ENCODE measurements at places on chromosomes 4 and X.

DNA sequence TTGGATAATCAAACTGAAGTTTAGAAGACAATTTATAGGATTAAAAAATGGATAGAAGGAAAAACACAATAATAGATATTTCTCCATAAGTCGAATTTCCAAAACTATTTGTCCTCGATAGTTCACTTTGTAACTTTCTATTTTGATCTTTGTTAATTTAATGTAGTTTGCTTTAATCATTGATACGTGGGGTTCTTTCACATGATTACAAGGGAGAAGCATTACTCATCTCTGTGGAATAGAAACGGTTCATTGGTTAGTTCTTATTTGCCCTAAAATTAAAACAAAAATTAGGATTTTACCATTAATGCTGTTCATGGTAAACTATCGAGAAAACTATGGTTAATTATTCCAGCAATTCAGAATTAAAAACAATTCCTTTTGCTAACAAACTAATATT is 2.1 kb downstream of the TET2 start:
- DNase-seq, result no peak

- DNase-seq, result no peak
Measured at GRCh38 chrX:110420771-110421499, 62.3 kb downstream of the RTL9 start.

DNA sequence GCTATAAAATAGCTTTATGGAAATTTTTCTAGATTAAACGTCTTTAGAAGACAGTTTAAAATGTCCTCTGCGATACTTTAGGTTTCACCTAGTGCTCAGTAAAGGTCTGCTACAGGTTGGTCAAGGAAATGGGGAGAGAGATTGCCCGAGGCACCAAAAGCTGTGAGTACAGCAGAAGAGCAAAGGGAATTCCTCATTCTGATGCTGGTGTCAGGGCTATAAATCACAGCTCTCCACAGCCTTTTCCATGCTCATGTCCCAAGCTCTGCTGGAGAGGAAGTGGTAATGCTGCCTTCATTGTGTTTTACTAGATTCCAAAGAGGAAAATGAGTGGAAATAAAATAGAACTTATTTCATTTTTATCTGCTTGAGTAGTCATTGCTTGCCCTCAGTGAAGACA is 2060.4 kb downstream of the ARAP2 start:
- no peak for DNase-seq

DNA sequence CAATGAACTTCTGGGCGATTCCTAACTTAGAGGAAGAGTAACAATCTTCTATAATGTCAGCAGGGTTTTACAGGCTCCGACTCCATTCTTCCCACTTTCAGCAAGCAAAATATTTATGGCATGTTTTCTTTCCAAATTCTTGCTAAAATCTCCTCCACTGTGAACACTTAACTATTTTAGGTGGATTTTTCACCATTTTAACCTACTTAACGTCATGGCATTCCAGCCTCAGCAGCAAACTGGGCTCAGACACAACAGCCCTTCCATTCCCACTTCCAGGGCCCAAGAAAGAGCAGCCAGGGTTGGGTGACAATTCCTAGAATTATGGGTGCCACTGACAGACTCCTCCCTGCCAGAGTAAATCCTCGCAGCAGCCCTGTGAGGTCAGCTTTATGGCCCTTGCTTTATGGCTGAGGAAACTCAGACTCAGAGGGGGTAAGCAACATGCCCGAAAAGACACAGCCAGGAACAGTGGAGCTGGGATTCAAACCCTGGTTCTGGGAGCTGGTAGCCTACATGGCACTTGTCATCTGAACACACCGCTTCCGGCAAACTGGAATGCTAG is 112.8 kb upstream of the MAP3K15 start:
- no peak for DNase-seq

GRCh38 chrX:77786365-77786680 is 307 bp upstream of the ATRX start:
- no peak for DNase-seq

GRCh38 chrX:96833333-96833732 is 50.4 kb upstream of the RPA4 start:
- no peak for DNase-seq

DNA sequence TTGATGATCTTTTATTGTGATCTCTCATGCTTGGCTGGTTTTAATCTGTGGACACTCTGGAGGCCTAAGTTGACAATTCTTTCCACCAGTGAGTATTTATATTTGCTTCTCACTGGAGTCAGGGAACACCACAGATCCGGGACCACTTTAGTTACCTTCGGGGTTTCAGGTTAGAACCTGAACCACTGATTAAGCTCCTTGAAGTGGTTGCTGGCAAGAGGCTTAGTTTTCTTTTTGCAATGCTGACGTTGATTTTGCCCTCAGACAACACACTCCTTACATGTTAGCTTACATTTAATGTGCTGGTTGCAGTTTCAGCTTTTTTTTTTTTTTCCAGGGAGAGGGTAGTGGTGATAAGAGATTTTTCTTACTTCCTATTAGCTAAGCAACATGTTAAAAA is 10.5 kb upstream of the ZNF330 start:
- DNase-seq, result no peak

DNA sequence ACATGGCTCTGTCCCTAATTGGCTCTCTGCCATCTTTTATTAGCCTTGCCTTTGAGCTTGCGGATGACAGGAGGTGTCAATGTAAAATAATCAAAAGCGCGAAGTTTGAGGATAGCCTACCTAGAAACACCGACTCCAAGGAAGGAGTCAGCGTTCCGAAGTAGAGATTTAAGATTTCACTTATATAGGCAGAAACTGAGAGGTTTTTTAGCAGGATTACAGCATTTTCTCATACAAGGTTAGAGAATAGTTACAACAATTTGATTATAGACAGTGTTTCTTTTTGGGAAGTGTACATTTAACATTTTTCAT is 499 bp upstream of the NFXL1 start:
- no peak for DNase-seq

DNA sequence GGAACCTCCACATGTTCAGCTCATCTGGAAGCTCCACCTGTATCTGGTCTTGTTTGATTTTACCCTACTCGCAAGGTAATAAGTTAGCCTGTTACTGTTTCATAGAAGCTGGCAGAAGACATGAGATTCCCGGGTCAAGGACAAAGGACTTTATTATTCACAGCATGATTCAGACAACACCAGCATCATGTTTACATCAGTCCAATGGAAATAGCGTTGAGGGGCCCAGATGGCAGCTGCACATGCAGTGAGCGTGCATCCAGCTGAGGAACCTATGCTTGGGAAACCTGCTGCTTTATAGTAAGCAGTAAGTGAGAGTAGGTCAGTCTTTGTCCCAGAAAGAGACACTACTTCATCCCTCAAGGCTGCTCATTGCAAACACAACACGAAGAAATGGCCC is 19.8 kb downstream of the TSPAN5 start:
- DNase-seq, result no peak

DNA sequence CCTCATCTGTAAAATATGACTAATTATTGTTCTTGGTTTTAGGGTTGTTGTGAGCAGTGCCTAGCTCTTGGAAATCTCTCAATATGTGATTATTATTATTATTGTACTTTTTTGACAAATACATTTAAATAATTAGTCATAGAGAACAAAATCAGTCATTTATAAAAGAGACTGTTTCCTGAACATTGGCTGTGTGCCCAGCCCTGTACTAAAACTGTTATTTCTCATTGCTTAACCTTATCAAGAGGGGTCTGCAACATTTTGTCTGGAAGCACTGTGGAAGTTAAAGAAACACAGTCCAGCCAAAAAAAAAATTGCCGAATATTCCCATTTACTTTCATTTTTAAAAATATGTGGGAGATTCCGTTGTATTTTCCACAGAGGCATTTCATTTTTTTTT is 989.2 kb upstream of the SLIT2 start:
- DNase-seq, result no peak

DNA sequence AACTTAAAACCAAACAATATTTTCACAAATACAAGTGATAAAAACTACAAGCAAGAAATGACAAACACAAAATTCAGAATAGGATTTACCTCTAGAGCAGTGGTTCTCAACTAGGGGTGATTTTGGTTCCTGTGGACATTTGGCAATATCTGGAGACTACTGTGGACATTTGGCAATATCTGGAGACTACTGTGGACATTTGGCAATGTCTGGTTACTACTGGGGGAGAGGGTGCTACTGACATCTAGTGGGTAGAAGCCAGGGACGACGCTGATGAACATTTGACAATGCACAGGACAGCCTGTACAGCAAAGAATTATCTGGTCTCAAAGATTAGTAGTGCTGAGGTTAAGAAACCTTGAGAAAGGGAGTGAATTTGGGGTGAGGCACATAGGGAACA is 169.8 kb downstream of the CLCN4 start:
- DNase-seq, result no peak

GRCh38 chrX:118497180-118497818 is 1.7 kb downstream of the DOCK11 start:
- DNase-seq, result no peak

GRCh38 chr4:57091657-57092162 is 18.5 kb downstream of the IGFBP7 start:
- no peak for DNase-seq

DNA sequence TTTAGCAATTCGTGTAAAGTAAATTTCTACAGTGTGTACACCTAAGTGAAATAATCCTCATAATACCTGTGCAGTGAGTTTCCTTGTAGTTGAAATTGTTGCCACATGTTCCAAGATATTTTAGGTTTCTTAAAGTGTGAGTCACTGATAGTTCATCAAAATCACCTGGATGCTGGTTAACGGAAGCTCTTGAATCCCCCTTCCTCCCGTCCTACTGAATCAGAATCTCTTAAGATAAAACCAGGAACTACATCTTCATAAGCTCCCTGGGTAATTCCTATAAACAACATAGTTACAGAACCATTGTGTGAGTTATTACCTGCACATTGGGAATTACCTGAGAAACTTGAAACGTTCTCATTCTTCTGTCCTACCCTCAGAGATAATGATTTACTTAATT is 197.4 kb upstream of the HS3ST1 start:
- DNase-seq, result no peak

DNA sequence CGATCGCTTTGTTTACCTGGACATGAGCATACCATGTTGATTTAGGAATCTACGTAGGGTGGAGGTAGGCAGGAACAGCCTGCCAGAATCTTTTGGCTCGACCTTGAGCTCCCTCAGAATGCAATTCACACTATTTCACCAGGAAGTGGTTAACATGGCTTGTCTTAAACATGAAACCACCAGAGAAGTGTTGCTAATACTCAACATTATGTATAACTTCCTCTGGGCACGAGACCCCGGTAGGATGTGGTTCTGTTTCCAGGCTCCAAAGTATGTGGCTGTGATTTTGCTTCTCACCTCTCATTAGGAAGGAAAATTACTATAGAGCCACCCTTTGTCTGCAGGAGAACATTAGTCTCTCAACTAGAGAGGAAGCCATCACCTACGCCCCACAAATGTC is 59.0 kb upstream of the VCX3B start:
- no peak for DNase-seq

GRCh38 chr4:146975036-146975435 is 29.4 kb upstream of the TTC29 start:
- no peak for DNase-seq

DNA sequence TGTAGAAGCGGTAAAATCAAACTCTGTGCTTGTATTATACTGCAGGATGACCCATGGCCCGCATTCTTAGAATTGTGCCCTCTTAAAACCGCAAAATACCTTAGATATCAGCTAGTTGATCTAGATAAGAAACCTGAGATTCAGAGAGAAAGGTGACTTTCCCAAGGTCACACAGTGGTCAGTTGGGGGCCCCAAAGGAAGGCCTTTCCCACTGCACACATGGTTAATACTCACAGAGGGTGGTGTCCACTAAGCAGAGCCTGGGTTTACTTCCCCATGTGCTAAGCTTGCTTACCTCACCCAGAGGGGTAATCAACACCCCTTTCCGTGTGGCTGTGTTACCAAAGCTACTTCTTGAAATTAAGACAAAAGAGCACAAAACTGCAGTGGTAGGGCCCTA is 66.3 kb downstream of the RBM47 start:
- no peak for DNase-seq

GRCh38 chr4:107247738-107248137 is 211.6 kb upstream of the DKK2 start:
- no peak for DNase-seq

DNA sequence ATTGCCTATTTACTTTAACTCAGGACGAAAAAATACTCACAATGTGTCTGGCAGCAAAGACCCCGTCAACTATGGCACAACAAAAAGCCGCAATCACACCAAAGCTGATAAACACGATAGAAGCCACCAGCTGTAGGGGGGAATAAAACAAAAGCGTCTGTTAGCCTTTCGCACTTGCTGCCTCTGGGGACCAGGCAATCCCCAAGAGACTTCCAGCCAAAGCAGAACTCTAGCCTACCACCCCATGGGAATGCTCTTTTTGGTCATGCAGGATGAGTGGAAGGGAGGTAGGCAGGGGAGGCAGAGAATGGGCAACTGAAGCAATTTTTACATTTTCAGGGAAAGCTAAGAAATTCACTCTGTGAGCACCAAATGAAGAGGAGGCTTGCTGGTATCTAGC is 20.1 kb downstream of the TMEM255A start:
- no peak for DNase-seq

GRCh38 chr4:165294907-165295306 is 32.6 kb upstream of the MSMO1 start:
- no peak for DNase-seq

DNA sequence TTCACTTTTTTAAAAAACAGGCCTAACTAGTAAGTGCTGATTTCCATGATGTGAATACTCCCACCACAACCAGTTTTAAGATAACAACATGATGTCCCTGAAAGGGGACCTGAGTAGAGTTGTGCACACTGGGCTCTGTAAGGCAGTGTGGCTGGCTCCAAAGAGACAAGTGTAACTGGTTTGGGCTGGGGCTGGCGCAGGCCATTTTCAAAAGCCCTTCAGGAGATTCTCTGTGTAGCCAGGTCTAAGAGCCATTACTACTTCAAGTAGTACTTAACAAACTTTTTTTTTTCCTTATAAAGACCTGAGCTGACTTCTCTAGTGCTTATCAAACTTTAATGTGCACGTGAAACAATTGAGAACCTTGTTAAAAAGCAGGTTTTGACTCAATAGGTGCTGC is 4.3 kb downstream of the QRFPR start:
- DNase-seq, result no peak

DNA sequence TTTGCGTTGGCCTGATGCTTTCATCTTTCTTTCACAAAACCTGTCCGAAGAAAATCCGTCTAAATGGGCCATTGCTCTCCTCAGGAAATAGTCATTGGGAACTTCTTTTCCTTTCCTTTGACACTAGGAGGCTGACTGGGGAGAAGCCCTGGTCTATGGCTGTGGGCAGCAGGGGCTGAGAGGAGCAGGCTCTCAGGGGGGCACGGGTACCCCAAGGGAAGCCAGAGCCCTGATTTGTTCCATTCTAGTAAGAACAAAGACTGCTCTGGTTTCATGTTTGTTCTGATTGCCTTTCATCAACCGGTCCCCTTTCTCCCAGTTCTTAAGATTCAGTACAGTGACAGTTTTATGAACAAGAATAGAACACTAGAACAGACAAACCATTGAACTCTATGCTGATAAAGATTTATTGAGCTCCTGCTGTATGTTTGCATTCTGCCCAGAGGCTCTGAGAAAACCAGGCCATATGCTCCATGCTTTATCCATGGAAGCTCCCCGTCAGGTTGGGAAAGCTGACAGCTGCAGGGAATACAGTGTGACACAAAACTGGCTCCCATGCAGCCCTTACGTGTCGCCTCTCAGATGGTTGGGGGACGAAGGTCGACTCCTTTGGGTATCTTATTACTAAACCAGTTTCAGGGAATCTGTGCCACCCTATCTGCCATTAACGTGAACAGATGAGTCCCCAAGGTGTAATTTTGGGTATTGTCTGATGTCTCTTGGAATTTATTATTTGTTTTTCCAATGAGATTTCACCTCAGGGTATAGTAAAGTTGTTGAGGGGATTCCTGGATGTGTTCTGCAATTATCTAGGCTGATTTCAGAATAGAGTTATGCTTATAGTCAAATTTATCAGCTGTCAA is 72.4 kb upstream of the MSANTD1 start:
- no peak for DNase-seq

GRCh38 chrX:139720136-139720535 is 12.2 kb upstream of the MCF2 start:
- no peak for DNase-seq

Data from DMS153 (cell line).